ENCODE measurements at places on chromosomes 2 and 18. TPM values are rescaled to one million over a fixed set of nuclear protein-coding genes. Genes with fewer than 3 reads are reported as not detected.

SDC1 gene
- 0.47 TPM for total RNA-seq

CAPN14 gene
- total RNA-seq = under 0.01 TPM

SLC9A4 gene
- not detected for total RNA-seq

IL36G gene
- not detected for total RNA-seq

PFN4 gene
- total RNA-seq = 0.18 TPM

PPP1R1C gene
- total RNA-seq = not detected

ALPG gene
- not detected for total RNA-seq

NUP35 gene
- 13.6 TPM for total RNA-seq

UGT1A6 gene
- total RNA-seq = not detected

LHCGR gene
- total RNA-seq = not detected

ANO7 gene
- 0.45 TPM for total RNA-seq

ABCB11 gene
- total RNA-seq = 0.18 TPM

UCN gene
- 0.09 TPM for total RNA-seq

UGT1A4 gene
- not detected for total RNA-seq

DNER gene
- total RNA-seq = 0.09 TPM

MDH1B gene
- total RNA-seq = 0.28 TPM

TTL gene
- total RNA-seq = 43.1 TPM

KCNG2 gene
- not detected for total RNA-seq

ABCG8 gene
- total RNA-seq = not detected

TGIF1 gene
- 83.3 TPM for total RNA-seq

TEKT4 gene
- total RNA-seq = not detected

FAP gene
- 1.5 TPM for total RNA-seq

CCDC74B gene
- total RNA-seq = 0.85 TPM

LGALSL gene
- 3.1 TPM for total RNA-seq

HRH4 gene
- total RNA-seq = not detected

PCARE gene
- under 0.01 TPM for total RNA-seq

HYCC2 gene
- 10.4 TPM for total RNA-seq

PRKAG3 gene
- total RNA-seq = not detected

CRYGD gene
- total RNA-seq = not detected

IL36B gene
- not detected for total RNA-seq

IFT172 gene
- 28.0 TPM for total RNA-seq

POTEJ gene
- total RNA-seq = 0.09 TPM

RIT2 gene
- total RNA-seq = not detected
